Erythroblast (primary cell): ENCODE measurements at places on chromosomes 3 and 15.

- DNase-seq, result no peak
Observed at GRCh38 chr3:72078676-72079368, 293.9 kb upstream of the PROK2 start.

DNA sequence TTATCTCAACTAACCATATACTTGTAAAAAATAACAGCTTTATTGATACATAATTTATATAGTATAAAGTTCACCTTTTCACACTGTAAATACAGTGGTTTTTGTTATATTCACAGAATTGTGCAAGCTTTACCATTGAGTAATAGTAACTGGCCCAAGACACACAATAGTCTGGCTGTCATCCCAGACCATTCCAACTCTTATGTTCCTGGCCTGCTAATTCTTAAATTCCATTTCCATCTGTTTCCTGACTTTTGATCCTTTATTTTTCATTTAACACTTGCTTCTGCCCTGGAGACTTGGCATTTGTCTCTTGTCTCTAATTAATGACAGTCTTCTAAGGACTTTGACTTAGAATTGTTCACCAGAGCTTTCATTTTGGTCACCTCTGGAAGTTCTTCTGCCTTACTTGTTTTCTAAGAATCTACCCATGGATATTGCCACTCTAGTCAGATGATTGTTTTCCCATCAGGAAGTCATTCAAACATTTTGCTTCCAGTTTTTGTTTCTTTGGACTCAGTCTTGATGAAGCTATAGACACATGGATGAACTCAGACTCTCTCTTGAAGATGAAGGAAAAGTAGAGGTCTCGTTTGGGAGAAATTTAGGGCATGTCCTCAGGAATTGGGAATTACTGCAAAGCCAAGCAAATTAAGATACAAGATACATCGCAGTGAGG lies 27.2 kb upstream of the PLSCR4 start:
- no peak for DNase-seq

DNA sequence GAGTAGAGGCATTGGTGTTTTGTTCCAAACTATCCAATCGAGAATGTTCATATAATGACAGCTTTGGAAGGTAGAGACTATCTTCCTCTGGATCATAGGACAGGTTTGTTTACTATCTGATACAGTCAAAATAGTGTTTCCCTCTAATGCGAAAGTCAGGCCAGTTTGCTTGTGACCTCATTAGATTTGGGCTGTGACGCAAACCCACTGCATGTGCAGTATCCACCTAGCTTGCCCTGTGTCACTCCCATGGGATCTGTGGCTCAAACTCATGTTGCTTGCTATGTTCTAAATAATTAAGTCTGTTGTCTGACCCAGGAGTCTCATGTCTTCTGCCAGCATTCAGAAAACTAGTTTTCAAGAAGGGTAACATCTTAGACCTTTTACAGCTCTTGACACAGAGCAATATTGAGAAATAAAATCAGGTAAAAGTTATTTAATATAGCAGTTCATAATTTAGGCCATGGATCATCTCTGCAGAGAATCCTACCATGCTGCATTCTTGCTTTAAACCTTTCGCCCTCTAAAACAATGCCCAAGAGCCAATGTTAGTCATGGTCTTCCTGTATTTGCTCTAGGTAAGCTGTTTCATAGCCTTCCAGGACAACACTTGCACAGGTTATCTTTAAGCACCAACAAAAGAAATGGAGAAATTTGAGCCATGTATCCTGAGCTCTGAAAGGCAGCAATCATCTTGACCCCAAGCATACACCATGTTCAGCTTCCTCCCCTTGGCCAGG lies 26.4 kb downstream of the NIT2 start:
- no peak for DNase-seq

DNA sequence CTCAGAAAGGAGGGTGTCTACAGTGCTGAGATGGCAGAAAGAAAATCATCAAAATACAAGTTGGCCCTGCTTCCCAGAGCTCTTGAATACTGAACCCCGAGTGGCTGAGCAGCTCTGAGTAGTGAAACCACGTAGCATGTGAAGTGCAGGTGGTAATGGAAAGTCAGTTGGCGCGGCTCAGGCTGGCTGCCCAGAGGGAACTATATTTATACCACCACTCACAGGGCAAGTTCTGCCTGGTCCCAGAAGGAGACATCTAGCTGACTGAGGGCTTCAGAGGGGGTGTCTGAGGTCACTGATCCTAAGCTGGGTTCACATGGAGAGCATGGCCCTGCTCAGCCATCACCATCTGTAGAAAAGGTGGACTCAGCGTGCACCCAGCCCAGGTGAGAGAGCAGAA lies 129.6 kb upstream of the AGBL1 start:
- no peak for DNase-seq

DNA sequence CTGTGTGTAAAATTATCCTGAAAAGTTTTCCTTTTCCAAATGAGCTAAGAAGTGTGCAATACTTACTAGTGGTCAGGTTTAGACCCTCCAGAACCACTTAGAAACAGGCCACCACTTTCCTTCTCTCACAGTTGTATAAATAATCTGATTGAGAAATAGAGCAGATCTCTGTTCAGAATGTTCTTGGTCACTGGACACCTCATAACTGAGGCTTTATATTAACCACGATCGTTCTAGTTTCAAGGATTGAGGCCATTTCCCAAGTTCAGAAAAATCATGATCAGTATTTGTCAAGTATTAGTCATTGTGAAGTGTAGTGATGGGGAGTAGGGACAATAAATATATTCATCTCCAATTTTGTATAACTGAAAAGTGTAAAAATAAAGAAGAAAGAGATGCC lies 1.0 kb upstream of the MAP3K13 start:
- no peak for DNase-seq
